ENCODE measurements at places on chromosomes 16 and 17. TPM values are rescaled to one million over a fixed set of nuclear protein-coding genes. Genes with fewer than 3 reads are reported as not detected.

Gene NAA38
- total RNA-seq: 23.1 TPM

GRCh38 chr17:70078549-70078948 is 3.5 kb downstream of the KCNJ16 start:
- no peaks in the 10 kb centered on the region for H3K4me1 ChIP-seq
- DNase-seq: no peak
- no peaks in the 10 kb centered on the region for H3K36me3 ChIP-seq
- no peaks in the 10 kb centered on the region for H3K27me3 ChIP-seq

Gene SLC52A1
- 0.53 TPM for total RNA-seq

GRCh38 chr17:50799582-50799981 is 32.3 kb upstream of the ANKRD40CL start:
- no peaks in the 10 kb centered on the region for H3K4me1 ChIP-seq
- no peaks in the 10 kb centered on the region for H3K36me3 ChIP-seq
- H3K27ac ChIP-seq: no peak overlapping the region
- H3K27me3 ChIP-seq: no peaks in the 10 kb centered on the region
- no peak overlapping the region for H3K4me3 ChIP-seq

DNA sequence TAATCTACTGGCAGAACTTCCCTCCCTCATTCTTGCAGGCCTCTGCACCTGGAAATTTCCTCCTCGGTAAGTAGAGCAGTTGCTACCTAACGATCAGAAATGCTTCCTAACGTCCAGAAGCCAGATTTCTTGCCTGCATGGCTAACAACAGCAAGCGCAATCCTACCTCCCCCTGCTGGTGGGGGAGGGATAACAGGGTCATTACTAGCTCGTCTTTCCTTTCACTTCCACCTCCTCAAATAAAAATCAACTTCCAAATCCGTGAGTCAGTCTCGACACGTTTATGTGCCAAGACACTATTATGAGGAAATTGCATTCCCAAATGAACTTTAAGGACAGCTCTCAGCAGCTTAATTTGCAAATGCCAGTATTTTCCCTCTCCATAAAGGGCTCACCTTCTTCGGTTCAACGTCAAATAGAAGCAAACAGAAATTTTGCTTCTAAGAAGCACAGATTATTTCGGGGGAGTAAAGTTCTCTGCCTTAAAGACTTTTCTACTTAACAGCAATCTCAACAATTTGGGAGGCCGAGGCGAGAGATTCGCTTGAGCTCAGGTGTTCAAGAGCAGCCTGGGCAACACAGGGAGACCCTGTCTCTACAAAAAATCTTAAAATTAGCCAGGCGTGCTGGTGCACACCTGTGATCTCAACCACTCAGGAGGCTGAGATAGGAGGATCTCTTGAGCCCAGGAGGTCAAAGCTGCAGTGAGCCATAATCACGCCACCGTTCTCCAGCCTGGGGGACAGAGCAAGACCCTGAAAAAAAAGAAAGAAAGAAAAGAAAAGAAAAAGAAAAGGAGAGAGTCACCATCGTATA is 188.6 kb upstream of the PSMD7 start:
- no peak overlapping the region for H3K4me3 ChIP-seq
- no peaks in the 10 kb centered on the region for H3K4me1 ChIP-seq
- no peaks in the 10 kb centered on the region for H3K27me3 ChIP-seq
- no peak overlapping the region for H3K27ac ChIP-seq
- no peaks in the 10 kb centered on the region for H3K36me3 ChIP-seq
- no peak for DNase-seq

- no peak overlapping the region for H3K27ac ChIP-seq
- H3K4me1 ChIP-seq: peaks cover 3% of the 10 kb centered on the region
- no peak overlapping the region for H3K4me3 ChIP-seq
- peak; percentile 16 for DNase-seq
- peaks cover 30% of the 10 kb centered on the region for H3K36me3 ChIP-seq
These were observed 7.7 kb downstream of the MMD start for GRCh38 chr17:55413825-55414489.

GRCh38 chr16:2690852-2691251 is 8.5 kb downstream of the KCTD5 start:
- H3K27ac ChIP-seq: no peak overlapping the region
- peaks cover 14% of the 10 kb centered on the region for H3K4me1 ChIP-seq
- no peak for DNase-seq
- H3K36me3 ChIP-seq: no peaks in the 10 kb centered on the region
- no peaks in the 10 kb centered on the region for H3K27me3 ChIP-seq

DNA sequence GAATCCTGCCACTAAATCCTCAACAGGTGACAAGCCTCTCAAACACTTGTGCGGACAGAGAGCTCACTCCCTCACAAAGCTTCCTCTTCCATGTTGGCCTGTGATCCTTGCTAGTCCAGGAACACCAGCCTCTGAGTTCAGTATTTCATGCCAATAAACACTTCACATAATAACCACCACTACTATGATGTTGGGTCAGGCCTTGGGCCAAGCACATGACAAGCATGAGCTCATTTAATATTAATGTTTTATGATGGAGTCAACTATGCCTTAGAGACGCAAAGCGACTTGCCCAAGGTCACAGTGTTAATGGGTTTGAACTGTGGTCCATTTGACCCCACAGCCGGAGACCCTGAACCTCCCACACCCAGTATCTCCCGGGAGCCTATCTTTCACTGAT is 129.1 kb downstream of the GAS7 start:
- no peak for DNase-seq
- H3K4me3 ChIP-seq: no peak overlapping the region
- H3K36me3 ChIP-seq: no peaks in the 10 kb centered on the region
- H3K4me1 ChIP-seq: no peaks in the 10 kb centered on the region
- H3K27ac ChIP-seq: no peak overlapping the region

Gene COQ9
- 35.3 TPM for total RNA-seq

DNA sequence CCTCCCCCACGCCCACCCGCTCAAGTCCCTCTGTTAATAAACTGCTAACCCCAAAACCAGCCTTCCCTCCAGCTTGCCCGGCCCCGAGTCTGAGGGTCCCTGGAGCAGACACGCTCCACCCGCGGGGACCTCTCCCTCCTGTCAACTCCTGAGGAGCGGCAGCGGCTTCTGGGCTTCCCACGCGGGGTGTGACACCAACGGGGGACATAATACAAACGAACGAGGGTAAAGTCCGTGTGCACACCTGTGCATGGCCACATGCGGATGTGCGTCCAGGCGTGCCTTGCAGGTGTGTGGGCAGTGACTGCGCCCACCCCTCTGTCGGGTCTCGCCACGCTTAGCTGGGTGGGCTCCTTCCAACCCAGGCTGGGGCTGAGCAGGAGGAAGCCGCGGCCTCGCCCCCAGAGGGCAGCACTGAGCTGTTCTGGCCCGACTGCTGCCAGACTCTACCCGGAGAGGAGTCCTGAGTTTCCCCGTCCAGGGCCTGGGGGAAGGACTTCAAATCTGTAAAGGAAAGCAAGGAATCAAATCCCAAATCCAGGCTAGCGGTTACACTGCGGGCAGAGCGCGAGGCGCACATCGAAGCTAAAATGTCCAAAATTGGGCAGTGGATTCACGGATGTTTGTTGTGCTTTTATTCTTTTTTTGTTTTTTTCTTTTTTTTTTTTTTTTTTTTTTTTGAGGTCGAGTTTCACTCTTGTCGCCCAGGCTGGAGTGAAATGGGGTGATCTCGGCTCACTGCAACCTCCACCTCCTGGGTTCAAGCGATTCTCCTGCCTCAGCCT is 24.2 kb upstream of the KRT17 start:
- H3K36me3 ChIP-seq: no peaks in the 10 kb centered on the region
- no peaks in the 10 kb centered on the region for H3K27me3 ChIP-seq
- peak overlapping the region; percentile 49 for H3K27ac ChIP-seq
- DNase-seq: peak; percentile 77
- H3K4me1 ChIP-seq: peaks cover 13% of the 10 kb centered on the region

DNA sequence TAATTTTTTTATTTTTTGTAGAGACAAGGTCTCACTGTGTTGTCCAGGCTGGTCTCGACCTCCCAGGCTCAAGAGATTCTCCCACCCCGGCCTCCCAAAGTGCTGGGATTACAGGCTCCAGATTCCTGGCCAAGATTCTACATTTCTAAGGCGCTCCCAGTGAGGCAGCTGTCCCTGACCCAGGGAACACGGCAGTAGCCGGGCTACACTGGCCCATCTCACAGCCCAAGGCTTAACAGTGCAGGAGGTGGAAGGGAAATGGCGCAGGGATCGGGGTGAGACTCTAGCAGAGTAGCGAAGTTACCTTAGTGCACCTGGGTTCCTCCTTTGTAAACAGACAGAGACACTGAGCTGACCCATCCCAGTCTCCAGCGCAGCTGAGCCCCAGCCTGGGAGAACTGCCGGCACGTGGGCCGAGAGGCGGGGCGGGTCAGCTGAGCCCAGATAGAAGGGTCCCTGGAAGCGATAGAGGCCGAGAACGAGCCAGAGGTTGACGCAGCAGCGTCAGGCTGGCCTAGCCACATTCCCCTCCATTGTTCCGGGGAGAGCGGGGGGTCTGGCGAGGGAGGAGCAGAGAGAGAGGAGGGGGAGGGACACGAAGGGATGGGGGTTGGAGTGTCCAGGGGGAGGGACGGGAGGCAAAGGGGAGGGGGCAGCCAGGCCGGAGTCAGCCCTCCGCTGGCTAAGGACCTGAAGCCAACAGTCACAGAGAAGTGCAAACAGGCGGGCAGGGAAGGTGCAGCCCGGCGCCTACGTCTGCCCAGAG is 2.5 kb downstream of the CARHSP1 start:
- no peaks in the 10 kb centered on the region for H3K27me3 ChIP-seq
- no peak overlapping the region for H3K27ac ChIP-seq
- no peak overlapping the region for H3K4me3 ChIP-seq
- H3K36me3 ChIP-seq: no peaks in the 10 kb centered on the region
- DNase-seq: no peak
- H3K4me1 ChIP-seq: peaks cover 59% of the 10 kb centered on the region

Gene CA5A
- total RNA-seq: not detected

DNA sequence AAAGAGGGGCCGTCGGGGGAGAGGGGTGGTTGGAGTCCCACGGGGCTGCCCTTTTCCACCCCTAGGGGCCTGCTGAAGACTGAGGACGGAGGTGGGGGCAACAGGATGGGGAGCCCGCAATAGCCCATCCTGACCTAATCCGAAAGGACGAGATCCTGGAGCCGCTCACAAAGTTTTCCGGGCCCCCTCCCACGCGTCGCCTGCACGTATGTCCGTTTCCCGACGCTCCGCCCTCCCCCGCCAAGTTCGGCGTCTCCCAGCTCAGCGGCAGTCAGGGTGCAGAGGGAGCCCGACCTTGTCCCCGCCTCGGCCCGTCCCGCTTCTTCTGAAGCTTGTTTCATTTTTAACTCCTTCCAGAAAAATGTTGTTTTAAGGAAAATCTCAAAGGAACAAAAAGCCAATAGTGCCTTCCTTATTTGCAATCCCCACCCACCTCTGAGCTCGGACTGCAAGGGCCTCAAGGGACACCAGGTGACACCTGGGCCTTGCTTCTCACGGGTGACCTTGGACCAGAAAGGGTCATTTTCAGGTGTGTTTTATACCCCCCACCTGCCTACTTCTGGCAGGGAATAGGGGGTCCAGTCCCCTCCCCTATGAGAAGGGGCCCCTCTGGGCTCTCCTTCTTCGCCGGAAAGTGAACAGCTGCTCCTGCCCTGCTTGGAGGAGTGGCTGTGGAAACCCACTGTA is 3.4 kb upstream of the ZNF423 start:
- no peak overlapping the region for H3K4me3 ChIP-seq
- H3K36me3 ChIP-seq: no peaks in the 10 kb centered on the region
- H3K4me1 ChIP-seq: peaks cover 10% of the 10 kb centered on the region
- no peak overlapping the region for H3K27ac ChIP-seq
- H3K27me3 ChIP-seq: peaks cover 8% of the 10 kb centered on the region
- no peak for DNase-seq

- H3K27ac ChIP-seq: no peak overlapping the region
- H3K36me3 ChIP-seq: no peaks in the 10 kb centered on the region
- H3K4me3 ChIP-seq: no peak overlapping the region
These were observed 63.3 kb downstream of the TMEM235 start for GRCh38 chr17:78294776-78295175.

Gene GPR142
- total RNA-seq: not detected

All from CD4-positive, alpha-beta memory T cell (primary cell).